ENCODE measurements at places on chromosomes 16 and 17.

DNA sequence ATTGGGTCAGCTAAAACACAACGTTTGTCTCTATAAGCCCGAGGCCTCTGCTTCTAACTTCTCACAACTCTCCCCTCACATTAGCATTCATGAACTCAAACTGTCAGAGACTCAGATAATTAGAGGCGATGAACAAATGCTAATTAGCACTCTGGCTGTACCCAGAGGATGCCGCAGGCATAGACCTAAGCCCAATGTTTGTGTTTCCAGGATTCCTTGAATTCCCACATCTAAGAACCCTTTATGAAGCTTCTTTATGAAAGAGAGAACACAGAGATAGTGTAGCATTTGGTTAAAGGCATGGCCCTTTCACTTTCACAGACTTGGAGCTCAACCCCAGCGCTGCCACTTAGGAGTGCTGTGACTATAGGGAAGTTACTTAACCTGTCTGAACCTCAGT is 512.2 kb downstream of the GRIN2A start:
- DNase-seq: no peak

DNA sequence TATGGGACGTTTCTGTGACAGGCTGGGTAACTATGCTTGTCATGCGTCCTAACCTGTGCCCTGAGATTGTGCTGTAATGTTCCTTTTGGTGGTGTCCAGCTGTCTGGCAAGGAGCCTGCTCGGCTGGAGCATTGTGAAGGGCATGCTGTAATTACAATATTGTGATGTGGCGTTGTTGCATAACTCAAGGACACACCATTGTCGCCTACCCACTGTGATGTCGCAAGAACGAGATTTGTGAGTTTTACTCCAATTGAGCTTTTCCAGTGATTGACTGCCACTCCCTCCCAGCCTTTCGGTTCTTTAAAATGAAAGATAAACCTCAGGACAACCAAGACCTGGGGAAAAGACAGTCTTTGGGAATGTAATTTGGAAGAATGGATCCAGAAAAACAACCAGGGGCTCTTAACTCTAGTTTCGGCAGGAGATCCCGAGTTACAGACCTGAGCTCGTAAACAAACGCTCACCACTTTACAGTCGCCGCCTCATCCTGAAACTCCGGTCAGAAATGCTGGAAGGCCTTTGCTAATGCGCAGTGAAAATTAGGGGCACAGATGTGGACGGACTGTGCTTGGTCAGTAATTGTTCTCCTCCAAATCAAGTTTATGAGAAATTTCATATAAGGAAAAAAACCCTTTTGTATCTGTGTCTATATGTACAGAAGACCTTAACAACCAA is 1.3 kb downstream of the ZNF750 start:
- no peak for DNase-seq

DNA sequence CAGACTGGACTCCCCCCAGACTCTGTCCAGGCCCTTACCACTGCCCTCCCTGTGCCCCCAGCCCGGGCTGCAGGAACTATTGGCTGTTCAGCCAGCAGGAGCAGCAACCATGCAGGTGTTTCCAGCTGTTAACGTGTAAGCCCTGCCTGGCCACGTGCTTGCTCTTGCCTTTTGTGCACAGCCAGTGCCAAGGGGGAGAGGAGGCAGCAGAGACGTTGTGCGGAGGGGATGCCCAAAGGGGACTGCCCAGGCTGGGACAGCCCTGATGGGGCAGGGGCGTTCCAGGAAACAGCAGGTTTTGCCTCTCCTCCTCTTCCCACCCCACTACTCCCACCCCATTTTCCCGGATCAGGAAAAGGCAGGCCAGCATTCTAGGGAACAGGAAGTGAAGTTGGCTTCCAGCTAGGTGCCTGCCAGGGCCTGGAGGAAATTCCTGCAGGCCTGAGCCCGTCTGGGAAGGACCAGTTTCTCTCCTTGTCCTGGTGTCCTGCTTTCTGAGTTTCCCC is 16.7 kb upstream of the LASP1NB start:
- no peak for DNase-seq

DNA sequence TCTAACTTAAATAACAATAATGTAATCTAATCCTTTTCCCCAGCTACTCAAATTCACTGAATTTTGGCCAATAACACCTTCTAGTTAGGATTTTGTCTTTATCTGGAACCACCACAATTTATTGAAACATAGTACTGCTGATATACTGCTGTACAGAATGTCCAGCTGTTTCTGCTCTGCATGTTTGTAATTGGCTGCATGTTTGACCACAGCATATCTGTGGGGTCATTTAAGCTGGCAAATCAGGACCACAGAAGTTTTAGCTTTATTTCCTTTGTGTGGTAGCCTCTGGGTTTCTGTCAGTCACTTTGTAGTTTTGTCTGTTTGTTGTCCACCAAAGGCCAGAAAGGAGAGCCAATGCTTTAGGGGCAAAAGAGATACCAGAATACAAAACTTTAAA is 22.2 kb upstream of the RAB11FIP4 start:
- DNase-seq: no peak

DNA sequence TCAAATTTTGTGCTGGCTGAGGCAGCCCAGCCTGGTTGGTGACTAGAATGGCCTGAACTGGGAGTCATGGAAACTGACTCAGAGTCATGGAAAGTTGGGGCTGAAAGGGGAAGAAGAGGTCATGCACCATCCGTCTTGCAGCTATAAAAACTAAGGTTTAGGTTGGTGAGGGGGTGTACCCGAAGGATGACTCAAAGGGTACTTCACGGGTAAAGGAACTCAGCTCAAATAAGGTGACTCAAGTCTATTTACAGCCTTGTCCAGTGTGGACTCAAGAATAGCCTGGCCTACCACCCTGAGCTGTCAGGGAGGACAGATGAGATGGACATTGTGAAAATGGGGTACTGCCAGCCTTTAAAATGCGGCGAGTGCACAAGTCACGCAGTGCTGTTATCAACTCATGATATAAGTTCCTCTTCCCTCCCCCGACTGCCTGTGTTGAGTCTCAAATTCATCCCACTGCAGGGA is 18.6 kb downstream of the CD300LB start:
- DNase-seq: no peak

DNA sequence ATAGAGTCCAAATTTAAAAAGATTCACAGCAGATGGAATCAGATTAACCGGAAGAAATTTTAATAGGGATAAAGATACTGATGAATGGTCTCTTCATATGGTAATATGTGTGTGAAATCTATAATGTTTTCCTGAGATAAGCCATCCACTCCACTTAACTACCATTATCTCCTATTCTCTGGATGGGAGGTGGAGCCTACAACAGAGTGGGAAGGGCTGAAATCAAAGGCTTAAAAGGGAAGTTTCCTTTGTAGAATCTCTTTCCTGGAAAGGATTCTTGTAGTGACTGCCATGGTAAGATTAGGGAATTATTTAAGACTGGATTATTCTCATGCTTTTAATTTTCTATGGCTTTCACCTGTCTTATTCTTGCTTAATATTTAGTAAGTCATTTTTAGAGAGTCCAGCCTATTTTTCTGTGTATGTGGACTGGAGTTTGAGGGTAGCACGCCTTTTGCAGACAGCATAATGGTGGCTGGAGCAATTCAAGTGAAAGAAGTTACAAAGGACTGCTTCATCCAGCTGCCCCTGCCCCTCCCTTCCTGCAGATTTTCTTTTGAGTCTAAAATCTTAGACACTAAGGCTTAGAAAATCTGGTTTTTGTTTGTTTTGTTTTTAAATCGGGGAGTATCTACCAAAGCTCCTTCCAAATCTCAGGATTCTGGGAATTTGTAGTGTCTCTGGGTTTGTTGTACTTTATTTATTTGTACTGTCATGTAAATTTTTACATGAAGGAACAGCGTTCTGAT is 26.5 kb downstream of the KAT7 start:
- DNase-seq: no peak

DNA sequence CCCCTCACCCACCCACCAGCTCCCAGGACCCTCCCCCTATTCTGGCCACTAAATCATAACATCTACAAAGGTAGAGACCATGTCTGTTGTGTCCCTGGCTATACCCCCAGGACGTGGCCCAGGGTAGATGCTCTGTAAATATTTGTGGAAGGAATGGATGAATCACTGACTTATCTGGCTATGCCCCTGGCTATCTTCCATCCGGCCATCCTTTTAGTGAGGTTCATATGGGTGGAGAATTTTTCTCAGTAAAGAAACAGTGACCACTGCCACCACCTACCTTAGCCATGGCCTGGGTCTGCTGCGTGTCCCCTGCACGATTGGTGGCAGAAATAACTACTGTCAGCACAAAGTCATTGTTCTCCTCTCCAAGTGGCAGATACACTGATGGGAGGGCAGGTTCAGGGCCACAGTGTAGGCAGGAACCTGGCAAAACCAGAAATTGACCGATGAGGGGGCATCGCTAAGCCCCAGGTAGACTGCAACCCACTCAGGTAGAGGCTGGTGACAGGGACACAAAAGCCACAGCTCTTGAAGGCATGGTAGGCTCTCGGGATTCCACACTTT is 63.1 kb upstream of the BCO1 start:
- DNase-seq: no peak

DNA sequence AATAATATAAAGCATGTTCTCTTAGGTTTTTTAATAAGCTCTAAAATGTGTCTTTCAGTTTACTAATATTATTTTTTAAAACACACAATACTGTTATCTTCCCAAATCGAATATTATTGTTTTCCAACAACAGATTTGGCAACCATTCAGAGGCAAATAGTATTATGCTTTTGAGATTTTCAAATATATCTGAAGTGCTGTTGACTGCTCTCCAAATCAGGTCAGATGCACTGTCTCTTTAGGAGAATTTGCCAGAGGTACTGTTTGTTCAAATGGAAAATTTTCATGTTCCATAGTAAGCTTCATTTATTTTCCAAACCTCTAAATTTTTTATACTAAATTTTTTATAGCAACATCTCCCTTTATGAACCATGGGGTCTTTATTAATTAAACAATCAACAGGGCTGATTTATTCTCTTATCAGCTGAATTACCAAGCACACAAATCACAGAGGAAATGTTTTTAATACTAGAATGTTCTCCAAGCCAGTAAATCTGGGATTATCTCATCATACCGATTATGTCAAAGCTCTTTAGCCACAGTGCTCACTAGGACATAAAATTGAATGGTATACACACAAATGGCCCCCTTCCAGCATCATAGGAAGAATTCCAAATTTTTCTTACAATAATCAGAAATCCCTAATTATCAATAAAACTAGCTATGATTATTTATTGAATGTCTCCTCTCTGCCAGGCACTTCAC is 108.8 kb upstream of the HLF start:
- DNase-seq: no peak

GRCh38 chr17:9676820-9677310 is 31.5 kb downstream of the USP43 start:
- peak; percentile 1 for DNase-seq

GRCh38 chr17:82428546-82428945 is 10.2 kb upstream of the OGFOD3 start:
- DNase-seq: no peak

- no peak for DNase-seq
Measured at GRCh38 chr16:46857368-46857945, 26.5 kb upstream of the C16orf87 start.

DNA sequence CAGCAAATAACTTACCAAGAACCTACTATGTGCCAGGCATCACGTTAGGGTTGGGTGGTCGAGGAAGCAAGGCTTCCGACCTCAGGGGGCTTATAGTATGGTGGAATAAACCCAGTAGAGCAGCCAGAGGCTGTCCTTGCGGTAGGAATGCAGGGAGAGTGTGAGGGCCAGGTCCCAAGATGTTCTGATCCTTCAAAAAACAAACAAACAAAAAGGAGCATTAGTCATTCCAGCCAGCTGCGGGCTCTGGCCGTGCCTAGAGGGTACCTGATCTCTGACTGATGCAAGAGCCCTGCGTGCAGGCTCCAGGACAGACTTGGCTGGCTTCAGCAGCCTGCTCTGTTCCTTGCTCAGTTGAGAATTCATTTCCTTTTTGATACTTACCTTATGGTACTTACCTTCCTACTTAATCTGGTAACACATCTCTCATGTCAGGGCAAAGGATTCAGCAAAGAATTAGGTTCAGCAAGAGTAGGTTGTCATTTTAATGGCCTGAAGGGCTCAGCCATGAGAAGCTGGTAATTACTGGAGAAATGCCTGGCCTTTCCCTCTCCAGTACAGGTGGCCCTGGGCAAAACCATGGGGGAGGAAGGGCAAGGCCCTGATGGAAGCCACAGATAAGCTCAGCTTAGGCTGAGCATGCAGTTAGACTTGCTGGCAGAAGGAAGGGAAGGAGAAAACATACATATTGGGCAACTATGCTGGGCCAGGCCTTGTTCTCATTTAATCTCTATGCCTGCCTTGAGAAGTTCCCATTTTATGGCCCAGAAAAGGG is 18.4 kb downstream of the CYB5D2 start:
- DNase-seq: no peak

DNA sequence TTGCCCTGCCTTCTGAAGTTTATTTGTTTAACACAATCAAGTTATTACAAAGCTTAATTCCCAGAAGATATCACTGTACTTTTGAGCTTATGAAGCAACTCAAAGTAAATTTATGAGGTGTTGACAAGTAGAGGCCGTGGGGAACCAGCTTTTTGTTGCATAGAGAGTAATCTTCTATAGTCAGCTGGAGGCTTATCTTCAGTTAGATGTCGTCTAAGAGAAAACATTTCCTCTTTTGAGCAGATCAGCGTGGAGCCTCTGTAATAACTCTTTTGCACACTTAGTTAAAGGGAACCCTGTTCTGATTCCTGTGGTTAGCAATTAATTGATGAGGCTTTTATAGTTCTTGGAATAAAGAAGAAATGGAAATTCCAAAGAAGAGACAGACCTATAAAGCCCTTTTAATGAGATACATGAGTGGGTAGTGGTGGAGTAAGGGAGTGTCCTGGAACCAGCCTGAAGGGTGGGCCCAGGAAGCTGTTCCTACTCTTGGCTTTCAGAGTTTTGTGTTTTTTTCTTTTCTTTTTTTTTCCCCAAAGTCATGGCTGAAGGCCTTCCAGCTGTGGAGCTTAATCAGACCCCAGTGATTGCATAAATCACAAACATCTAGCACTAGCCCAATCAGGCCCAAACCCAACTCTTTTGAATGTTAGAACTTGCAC is 28.9 kb upstream of the MAP3K14 start:
- no peak for DNase-seq

GRCh38 chr17:39600288-39600996 is 7.3 kb downstream of the NEUROD2 start:
- DNase-seq: no peak

GRCh38 chr17:49358641-49359247 is 3.3 kb downstream of the ZNF652 start:
- DNase-seq: no peak

- DNase-seq: peak; percentile 60
Measured at GRCh38 chr16:578870-579405, 9.2 kb downstream of the PIGQ start.

GRCh38 chr17:34820922-34821321 is 140.3 kb downstream of the CCT6B start:
- no peak for DNase-seq

Measured in stimulated activated CD4-positive, alpha-beta T cell treated with anti-CD3 and anti-CD28 coated beads, Interleukin-2, amount 100 ng/mL, for 48 hours (primary cell).